ENCODE measurements at places on chromosomes 2 and 18. TPM values are rescaled to one million over a fixed set of nuclear protein-coding genes. Genes with fewer than 3 reads are reported as not detected.

DNA sequence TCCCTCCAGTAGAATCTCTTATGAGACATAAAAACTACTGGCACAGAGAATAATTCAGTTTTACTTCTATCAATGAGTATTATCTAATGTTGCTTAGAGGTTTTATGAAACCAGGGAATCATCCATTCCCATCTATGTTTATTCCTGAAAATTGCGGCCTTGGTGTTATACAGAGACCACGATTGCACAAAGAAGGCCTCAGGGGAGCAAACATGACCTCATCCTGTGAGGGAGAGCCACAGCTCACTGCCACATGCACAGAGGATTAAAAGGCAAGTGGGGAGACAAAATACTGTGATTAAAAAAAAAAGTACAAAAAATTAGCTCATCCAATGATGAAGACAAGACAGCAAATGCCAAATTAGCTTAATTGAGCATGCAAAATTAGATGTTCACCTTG lies 111.8 kb upstream of the SLC35G4 start:
- peak; percentile 61 for DNase-seq

Gene SNTG2
- not detected for total RNA-seq

Gene UGT1A3
- 0.11 TPM for total RNA-seq

Gene EGR4
- not detected for total RNA-seq

DNA sequence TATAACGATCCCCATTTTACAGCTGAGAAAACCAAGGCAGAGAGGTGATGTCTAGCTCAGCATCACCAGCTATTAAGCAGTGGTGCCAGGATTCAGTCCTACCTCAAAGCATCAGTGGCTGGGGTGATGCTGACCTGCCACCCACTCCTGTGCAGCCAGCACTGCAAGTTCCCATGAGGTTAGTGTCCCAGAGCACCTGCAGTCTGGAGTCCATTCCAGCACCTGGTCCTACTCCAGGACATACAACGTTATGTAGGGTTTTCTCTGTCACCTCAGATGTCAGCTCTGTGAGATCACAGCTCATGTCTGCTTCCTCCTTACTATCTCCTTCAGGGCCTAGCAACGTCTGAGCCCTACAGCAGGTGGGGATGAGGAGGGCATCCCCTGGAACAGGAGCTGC lies 328.0 kb upstream of the HS6ST1 start:
- DNase-seq: no peak

Gene CTNNA2
- not detected for total RNA-seq

Gene ACOXL
- not detected for total RNA-seq

GRCh38 chr18:58831606-58832005 lies 33.1 kb upstream of the ZNF532 start:
- no peak for DNase-seq

Gene UCN
- 0.36 TPM for total RNA-seq

Gene SPEG
- total RNA-seq: 0.18 TPM

Gene POLR1B
- total RNA-seq: 70.8 TPM

- no peak for DNase-seq
Measured at GRCh38 chr2:54965425-54965824, 84.8 kb downstream of the RTN4 start.

DNA sequence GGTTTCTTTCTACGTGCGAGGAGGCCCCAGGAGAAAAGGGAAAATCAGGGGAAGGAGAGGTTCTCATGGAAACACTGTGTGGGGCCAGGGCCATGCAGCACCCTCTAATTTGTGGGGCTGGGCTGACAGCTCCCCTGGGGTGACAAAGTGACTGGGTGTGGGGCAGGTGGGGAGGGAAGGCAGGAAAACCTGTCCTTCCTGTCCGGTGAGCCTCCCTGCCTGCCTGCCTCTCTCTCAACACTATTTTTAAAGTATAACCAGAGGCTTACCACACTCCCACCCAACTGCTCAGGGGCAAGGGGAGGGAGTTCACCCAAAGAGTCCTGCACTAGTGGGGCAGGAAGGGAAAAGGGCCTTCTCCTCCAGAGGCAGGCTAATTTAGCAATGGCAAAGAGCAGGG lies 10.5 kb upstream of the EPAS1 start:
- DNase-seq: no peak

GRCh38 chr2:238168196-238169047 lies 9.7 kb downstream of the ERFE start:
- DNase-seq: no peak

Data from HepG2 (cell line).